AG08395 (cell line): ENCODE measurements at places on chromosomes 12 and 14.

- no peak for DNase-seq
These were observed 180.3 kb downstream of the EMP1 start for GRCh38 chr12:13376610-13377373.

- no peak for DNase-seq
These were observed 6.9 kb downstream of the TMBIM6 start for GRCh38 chr12:49748306-49748705.

DNA sequence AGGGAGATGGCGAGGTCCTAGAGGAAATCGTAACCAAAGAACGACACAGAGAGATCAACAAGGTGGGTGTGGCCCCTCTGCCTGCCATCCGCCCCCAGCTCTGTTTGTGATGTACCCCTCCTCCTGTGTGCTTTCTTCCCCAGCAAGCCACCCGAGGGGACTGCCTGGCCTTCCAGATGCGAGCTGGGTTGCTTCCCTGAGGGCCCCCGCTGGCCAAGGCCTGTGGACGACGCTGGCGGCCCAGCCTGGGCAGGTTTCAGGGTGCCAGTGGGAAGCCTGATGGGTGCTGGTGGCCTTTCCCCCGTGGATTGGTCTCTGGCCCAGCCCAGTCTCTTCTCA lies 2.0 kb downstream of the ARL6IP4 start:
- no peak for DNase-seq

DNA sequence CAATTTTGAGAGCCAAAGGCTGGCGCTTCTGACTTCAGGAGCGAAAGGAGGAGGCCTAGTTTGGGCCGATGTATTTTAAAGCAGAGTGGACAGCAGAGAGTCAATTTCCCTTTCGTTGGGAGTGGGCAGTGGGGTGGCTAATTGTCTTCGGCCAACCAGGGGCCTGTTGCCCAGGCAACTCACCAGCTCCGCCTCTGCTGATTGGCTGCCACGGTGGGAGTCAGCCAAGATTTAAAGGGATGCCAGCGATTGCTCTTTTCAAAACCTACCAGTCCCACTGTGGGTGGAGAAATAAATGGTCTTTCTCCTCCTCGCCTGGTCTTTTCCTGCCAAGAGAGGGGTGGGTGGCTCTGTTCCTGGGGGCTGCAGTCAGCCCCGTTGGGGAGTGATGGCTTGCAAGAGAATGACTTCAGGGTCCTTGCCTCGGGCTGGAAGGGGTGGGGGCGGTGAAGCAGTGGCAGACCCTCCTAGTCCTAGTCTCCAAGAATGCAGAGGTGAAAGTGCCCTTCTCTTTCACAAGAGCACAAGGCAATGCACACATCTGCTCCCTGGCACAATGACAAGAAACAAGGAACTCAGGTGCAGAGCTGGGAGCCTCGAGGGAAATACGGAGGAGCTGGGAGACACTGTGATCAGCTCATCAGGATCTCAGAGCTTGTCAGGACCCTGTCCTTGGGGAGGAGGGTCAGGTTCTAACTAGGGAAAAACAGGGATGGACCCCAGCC lies 37.7 kb downstream of the RASAL1 start:
- DNase-seq: no peak

DNA sequence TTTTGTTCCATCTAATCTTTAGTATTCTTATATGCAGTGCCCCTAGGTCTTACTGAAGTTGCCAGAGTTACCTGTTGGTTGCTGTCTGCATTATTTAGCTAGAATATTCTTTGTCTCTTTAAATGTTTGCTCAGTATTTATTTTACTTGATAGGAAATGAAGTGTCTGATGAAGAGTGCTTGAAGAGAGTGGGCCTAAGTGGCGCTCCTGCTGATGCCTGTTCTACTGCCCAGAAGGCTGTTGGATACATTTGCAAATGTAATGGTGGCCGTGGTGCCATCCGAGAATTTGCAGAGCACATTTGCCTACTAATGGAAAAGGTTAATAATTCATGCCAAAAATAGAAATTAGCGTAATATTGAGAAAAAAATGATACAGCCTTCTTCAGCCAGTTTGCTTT lies 18.9 kb downstream of the CMAS start:
- DNase-seq: no peak

- no peak for DNase-seq
These were observed 764.7 kb downstream of the BCL11B start for GRCh38 chr14:98507264-98507663.

GRCh38 chr14:65286443-65286842 lies 126.1 kb upstream of the FUT8 start:
- DNase-seq: no peak
